Right kidney (tissue), 9 donors: ENCODE measurements at places on chromosomes 7 and 10.

DNA sequence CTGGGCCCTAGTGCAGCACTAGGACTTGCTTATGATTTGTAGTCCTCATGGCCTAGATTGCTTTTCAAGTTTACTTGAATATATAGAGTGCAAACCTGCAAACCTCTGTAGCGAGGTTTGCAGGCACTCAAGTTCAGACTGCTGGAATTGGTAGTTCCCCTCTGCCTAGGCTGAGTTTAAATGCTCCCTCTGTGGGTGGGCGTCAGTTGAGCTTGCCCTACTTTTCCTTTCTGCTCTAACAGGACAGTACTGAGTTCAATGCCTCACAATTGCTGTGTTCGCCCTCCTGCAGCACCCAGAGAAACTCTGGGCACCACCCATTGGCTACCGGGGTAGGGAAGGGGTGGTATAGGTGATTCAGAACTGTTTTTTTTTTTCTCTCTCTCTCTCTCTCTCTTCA is 31.6 kb downstream of the MYO3A start:
- DNase-seq, result no peak

- DNase-seq, result no peak
These were observed 38.7 kb downstream of the CALML5 start for GRCh38 chr10:5460468-5461202.

DNA sequence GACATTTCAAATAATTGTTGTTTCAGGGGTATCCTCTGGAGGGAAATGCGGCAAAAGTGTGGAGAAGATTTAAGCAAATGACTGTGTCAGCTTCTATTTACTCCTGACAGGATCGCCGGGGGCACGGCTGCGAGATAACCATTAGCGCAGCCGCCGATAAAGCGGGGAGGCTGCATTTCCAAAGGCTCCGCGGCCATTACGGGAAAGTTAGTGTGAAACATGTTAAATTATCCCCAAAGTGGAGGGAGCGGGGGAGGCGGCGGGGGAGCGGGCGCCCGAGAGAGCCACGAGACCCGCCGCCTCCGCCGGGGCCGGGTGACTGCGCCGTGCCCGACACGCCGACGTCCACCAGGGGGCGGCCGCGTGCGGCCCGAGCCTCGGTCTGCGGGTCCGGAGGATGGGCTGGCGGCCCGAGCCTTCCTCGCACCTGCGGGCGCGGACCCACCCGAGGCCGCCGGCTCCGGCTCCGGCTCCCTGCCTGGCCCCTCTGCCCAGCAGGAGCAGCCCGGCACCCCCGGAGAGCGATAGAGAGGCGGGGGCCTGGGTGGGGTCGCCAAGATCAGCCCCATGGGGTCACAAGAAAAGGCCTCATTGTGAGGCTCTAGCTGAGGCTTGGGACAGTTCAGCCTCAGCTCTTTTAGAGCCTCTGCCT is 74.4 kb upstream of the PAX2 start:
- DNase-seq, result no peak

DNA sequence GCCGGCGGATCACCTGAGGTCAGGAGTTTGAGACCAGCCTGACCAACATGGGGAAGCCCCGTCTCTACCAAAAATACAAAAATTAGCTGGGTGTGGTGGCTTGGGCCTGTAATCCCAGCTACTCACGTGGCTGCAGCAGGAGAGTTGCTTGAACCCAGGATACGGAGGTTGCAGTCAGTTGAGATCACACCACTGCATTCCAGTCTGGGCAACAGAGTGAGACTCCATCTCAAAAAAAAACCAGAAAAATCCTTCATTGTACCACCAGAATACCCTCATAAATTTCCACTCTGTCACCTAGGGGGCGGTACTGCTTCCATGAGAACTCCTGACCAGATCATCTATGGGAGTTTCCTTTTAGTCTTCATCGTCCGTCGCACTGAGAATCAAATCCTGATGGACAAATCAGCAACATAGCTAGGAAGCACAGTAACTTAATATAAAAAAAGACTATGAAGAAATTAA is 225.8 kb upstream of the KLF14 start:
- DNase-seq, result no peak

DNA sequence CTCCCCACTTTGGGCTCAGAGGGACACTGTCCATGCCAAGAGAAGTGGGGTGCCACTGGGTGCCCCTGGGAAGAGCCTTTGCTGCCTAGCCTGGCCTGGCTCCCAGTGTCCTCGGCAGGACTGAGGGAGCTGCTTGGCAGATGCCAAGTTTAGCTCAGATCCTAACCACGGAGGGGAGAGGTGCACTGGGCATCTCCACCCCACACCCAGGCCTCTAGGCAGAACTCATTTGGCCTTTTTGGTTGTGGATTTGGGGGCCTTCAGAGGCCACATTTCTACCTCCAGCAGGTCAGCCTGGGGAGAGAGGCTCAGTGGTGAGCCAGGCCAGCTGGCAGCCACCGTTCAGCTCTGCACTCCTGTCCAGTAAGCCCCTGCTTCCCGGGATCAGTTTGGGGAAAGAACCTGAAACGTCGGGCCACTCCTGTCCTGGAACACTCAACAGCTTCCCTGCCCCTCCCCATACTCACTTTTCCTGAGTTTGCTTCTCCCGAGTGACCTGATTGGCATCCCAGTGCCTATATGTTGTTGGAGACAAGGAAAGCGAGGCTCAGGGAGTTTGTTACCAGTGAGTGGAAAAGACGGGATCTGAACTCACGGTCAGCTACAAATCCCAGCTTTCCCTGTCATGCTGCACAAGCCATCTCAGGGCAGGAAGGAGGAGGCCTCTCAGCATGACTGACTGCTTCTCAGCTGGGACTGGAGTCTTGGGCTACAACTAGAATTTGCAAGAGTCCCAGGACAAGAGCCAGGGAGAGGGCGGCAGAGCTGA is 11.2 kb upstream of the CXCL12 start:
- no peak for DNase-seq

- DNase-seq, result no peak
These were observed 208.0 kb upstream of the PPP2R2D start for GRCh38 chr10:131692686-131693334.

DNA sequence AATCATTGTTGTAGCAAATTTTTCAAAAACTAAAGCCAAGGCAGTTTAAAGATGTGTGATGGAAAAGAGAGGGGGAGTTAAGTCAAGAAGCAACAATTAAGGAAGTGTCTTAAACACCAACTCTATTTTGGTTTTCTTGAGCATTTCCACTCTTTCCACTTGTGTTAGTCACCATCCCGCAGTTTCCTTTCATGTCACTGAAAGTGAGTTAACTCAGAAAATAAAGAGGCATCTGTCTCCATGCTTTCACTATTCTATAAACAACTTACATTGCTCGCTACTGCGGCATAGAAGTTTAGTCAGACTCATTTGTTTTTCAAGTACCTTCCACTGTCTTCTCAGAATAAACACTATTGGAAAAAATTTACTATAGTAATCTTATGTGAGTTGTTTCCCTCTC is 284.9 kb upstream of the SEMA3D start:
- DNase-seq, result no peak
